ENCODE measurements at places on chromosomes 2 and 18.

GRCh38 chr2:238227587-238228032, 12.2 kb downstream of the HES6 start:
- H3K36me3 ChIP-seq: no peaks in the 10 kb centered on the region
- no peak for DNase-seq
- H3K4me3 ChIP-seq: no peak overlapping the region
- no peaks in the 10 kb centered on the region for H3K27me3 ChIP-seq
- H3K4me1 ChIP-seq: peaks cover 10% of the 10 kb centered on the region
- H3K27ac ChIP-seq: no peak overlapping the region

DNA sequence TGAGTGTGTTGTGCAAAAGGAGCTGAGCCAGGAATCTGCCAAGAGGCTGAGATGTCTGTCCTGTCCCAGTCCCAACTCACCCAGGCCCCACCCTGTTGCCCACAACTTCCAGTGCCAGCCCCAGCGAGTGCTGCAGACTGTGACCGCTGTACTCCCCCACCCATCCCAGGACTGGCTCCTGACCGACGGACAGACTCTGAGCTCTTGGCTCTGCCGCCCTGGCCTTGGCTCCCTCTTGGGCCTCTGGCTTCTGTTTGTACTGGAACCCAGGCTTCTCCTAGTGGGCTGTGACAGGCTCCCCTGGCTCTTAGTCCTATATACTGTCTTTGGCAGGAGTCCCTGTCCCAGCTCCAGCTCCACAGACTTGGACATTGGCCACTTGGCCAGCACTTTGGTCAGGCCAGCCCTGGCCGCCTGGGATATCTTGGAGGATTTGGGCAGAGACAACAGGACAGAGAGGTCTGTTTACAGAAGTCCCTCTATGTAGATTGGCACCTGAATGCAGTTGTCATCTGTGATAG, 41.1 kb downstream of the ACOXL start:
- no peaks in the 10 kb centered on the region for H3K27me3 ChIP-seq
- H3K4me3 ChIP-seq: no peak overlapping the region
- H3K36me3 ChIP-seq: no peaks in the 10 kb centered on the region
- H3K27ac ChIP-seq: no peak overlapping the region
- DNase-seq: no peak

GRCh38 chr2:158969162-158969714, 798 bp downstream of the TANC1 start:
- H3K27me3 ChIP-seq: peaks cover 3% of the 10 kb centered on the region
- peak overlapping the region; percentile 46 for H3K4me3 ChIP-seq
- H3K27ac ChIP-seq: no peak overlapping the region
- H3K4me1 ChIP-seq: peaks cover 3% of the 10 kb centered on the region
- no peak for DNase-seq

GRCh38 chr2:178865146-178865936, 58.1 kb upstream of the TTN start:
- H3K36me3 ChIP-seq: no peaks in the 10 kb centered on the region
- no peak overlapping the region for H3K27ac ChIP-seq
- no peak for DNase-seq
- no peaks in the 10 kb centered on the region for H3K27me3 ChIP-seq
- H3K4me3 ChIP-seq: no peak overlapping the region

- H3K36me3 ChIP-seq: no peaks in the 10 kb centered on the region
- H3K4me1 ChIP-seq: no peaks in the 10 kb centered on the region
- H3K27me3 ChIP-seq: peaks cover 3% of the 10 kb centered on the region
- no peak overlapping the region for H3K27ac ChIP-seq
Measured at GRCh38 chr18:12256951-12257350, 2.8 kb downstream of the CIDEA start.

GRCh38 chr18:78092901-78093300, 843.3 kb downstream of the GALR1 start:
- DNase-seq: no peak
- H3K36me3 ChIP-seq: no peaks in the 10 kb centered on the region
- H3K4me1 ChIP-seq: no peaks in the 10 kb centered on the region
- no peak overlapping the region for H3K4me3 ChIP-seq
- H3K27ac ChIP-seq: no peak overlapping the region

DNA sequence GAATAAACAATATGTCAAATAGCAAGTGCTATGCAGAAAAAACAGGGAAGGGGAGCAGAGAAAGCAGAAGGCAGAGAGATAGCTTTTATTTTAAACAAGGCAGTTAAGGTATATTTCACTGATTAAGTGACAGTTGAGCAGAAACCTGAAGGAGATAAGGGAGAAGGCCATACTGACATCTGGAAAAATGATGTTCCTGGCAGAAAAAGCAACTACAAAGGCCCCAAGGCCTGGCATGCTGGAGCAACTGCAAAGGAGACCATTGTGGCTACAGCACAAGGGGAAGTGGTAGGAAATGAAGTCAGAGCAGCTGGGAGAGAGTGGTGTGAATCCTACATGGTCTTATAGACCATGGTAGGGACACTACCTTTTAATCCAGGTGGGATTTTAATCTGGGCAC, 8.9 kb upstream of the PCBP1 start:
- no peak overlapping the region for H3K4me3 ChIP-seq
- H3K4me1 ChIP-seq: peaks cover 14% of the 10 kb centered on the region
- DNase-seq: no peak
- no peak overlapping the region for H3K27ac ChIP-seq

DNA sequence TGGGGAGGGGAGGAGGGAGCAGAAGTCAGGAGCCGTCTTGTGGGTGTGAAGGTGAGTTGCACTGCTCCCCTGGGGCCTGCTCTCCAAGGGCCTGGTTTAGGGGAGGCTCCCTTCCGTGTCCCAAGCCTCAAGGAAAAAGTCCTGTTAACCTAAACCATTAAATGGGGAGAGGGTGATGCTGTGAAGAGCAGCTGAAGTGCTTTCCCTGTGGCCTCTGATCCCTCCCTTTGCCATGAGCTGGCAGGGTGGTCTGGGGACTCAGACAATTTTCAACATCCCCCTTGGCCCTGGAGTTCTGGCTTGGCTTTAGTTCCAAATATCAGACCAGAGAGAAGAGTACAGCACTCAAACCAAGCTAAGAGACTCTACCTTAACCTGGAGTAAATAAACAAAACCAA, 692 bp upstream of the POMC start:
- peaks cover 4% of the 10 kb centered on the region for H3K27me3 ChIP-seq
- DNase-seq: no peak
- no peak overlapping the region for H3K4me3 ChIP-seq
- peaks cover 4% of the 10 kb centered on the region for H3K4me1 ChIP-seq
- no peaks in the 10 kb centered on the region for H3K36me3 ChIP-seq

GRCh38 chr2:144137705-144138428, 382.1 kb downstream of the ZEB2 start:
- no peak overlapping the region for H3K27ac ChIP-seq
- no peak overlapping the region for H3K4me3 ChIP-seq
- H3K36me3 ChIP-seq: no peaks in the 10 kb centered on the region

GRCh38 chr2:41933585-41934320, 114.1 kb upstream of the PKDCC start:
- H3K27ac ChIP-seq: no peak overlapping the region
- H3K4me3 ChIP-seq: no peak overlapping the region
- DNase-seq: no peak
- no peaks in the 10 kb centered on the region for H3K4me1 ChIP-seq

GRCh38 chr18:8658858-8659485, 46.4 kb upstream of the MTCL1 start:
- no peak for DNase-seq
- H3K36me3 ChIP-seq: no peaks in the 10 kb centered on the region
- no peaks in the 10 kb centered on the region for H3K4me1 ChIP-seq
- no peak overlapping the region for H3K27ac ChIP-seq
- no peaks in the 10 kb centered on the region for H3K27me3 ChIP-seq

GRCh38 chr2:159953136-159953823, 109.1 kb downstream of the PLA2R1 start:
- DNase-seq: no peak
- H3K4me3 ChIP-seq: no peak overlapping the region
- H3K4me1 ChIP-seq: no peaks in the 10 kb centered on the region
- no peak overlapping the region for H3K27ac ChIP-seq

- H3K36me3 ChIP-seq: no peaks in the 10 kb centered on the region
- no peak for DNase-seq
- H3K27ac ChIP-seq: no peak overlapping the region
- no peaks in the 10 kb centered on the region for H3K4me1 ChIP-seq
- H3K27me3 ChIP-seq: no peaks in the 10 kb centered on the region
Measured at GRCh38 chr2:98903767-98904485, 32.1 kb downstream of the CRACDL start.

DNA sequence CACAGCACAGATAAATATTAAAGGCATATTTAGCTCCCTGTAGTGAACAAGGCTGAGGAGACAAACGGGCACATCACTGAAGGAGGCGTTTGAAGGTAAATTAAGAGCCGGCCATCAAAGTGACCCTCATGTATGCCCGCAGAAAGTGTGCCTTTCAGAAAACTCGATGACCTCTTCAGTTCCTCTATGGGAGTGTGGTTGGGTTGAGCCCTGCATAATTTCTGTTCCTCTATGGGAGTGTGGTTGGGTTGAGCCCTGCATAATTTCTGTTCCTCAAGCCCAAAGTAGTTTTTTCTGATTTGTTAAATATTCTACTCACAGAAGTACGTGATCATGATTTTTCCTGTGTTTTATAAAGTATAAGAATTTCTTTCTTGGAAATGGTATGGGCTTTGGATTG, 568.5 kb downstream of the TSN start:
- no peaks in the 10 kb centered on the region for H3K27me3 ChIP-seq
- no peak overlapping the region for H3K4me3 ChIP-seq
- no peaks in the 10 kb centered on the region for H3K4me1 ChIP-seq
- H3K27ac ChIP-seq: no peak overlapping the region
- DNase-seq: no peak

DNA sequence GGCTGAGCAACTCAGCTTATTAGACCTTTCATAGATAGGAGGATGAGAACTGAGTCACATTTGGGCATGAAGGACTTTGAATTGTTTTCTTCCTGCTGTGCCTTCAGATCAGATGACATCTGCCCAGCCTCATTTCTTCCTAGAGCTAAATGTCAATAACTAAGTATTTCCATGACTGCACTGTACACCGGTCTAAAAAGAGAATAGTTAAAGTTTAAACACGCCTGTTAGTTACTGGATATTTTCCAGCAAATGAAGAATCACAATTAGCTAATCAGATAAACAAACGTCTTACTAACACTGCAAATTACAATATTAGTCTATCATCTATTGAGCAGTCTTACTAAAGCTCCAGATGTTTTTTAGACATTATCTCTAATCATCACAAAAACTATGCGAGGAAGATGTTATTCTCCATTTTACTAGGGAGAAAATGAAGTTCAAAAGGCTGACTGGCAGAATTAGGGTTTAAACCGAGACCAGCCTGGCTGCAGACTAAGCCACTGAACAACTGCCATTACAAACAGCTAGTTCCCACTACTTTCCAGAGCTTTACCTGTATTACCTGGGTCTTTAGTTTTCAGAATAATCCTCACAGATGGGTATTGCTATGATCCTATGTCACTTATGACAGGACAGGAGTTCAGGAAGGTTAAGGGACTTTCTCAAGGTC, 69.4 kb upstream of the ZNF397 start:
- H3K27me3 ChIP-seq: no peaks in the 10 kb centered on the region
- H3K4me1 ChIP-seq: no peaks in the 10 kb centered on the region
- H3K27ac ChIP-seq: no peak overlapping the region
- DNase-seq: no peak

GRCh38 chr2:119218478-119219064, 5.1 kb upstream of the STEAP3 start:
- no peak overlapping the region for H3K27ac ChIP-seq
- peaks cover 4% of the 10 kb centered on the region for H3K4me1 ChIP-seq
- H3K27me3 ChIP-seq: peaks cover 8% of the 10 kb centered on the region
- no peak for DNase-seq
- H3K36me3 ChIP-seq: no peaks in the 10 kb centered on the region
- H3K4me3 ChIP-seq: no peak overlapping the region

DNA sequence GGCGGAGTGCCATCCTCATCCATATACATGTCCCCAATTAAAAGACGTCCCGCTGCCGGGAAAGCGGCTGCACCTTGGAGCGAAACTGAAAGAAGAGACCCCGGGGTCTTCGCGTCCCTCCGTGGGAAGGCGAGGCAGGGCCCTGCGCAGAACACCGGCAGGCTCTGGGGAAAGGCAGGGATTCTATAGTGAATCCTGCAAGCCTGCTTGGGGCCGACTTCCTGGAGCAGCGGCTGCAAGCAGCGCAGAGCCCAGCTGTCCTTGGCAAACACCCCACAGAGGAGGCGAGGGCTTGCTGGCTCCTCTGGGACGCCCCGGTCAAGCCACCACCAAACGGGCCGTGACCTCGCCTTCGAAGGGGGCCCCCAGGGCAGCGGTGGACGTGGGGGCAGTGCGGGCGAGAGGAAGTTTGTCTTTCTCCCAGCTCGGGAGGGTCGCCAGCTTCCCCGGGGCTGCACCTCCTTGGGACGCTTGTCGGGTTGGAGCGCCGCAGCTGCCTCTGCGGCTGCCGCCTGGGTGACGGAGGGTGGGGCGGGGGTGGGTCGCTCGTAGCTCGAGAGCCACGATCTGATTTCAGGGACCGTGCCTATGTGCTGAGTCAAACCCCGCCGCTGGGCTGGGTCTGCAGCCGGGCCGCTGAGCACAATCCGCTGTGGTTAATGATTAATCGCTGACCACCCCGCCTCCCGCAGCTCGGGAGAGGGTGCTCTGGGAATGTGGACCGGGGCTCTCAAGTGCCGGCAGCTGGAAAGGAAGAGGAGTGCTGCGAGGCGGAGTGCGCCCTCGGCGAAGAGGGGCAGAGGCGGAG, 486 bp upstream of the GPR39 start:
- H3K27me3 ChIP-seq: peaks cover 3% of the 10 kb centered on the region
- H3K27ac ChIP-seq: no peak overlapping the region
- no peaks in the 10 kb centered on the region for H3K4me1 ChIP-seq
- no peaks in the 10 kb centered on the region for H3K36me3 ChIP-seq
- no peak overlapping the region for H3K4me3 ChIP-seq

DNA sequence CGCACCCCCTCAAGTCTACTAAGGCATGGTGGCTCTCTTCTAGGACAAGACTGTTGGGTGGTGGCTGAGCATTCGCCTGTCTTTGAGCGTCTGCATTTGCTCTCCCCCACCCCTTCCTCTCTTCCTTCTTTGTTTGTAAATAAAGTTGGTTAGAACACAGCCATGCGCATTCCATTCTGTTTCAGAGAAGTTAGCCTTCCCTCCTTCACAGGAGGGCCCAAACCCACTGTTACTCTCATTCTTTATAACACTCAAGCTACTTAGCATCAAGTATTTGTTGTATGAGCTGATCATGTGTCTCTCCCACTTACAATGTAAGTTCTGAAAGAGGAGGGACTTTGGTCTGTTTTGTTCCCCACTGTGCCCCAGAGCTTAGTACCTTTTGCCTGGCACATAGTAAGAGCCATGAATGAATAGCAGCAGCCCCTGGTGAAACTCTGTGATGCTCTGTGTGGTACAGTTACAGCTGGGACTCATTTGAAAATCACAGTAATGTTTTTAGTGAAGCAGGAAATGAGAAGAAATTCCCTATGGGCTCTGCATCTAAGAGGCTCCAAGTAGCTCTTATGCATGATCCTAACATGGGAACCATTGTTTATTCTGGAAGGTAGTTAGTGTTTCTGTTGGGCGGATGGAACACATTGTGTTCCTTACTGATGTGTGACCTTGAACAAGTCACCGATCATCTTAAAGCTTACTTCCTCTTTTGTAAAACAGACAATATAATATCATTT, 7.7 kb downstream of the MGAT5 start:
- peaks cover 58% of the 10 kb centered on the region for H3K4me1 ChIP-seq
- DNase-seq: no peak
- H3K4me3 ChIP-seq: no peak overlapping the region
- no peaks in the 10 kb centered on the region for H3K27me3 ChIP-seq
- no peaks in the 10 kb centered on the region for H3K36me3 ChIP-seq
